Cortex of kidney (tissue), 1 donor: ENCODE measurements at places on chromosomes 1 and 21.

- no peak for DNase-seq
Observed at GRCh38 chr1:40303051-40303771, 13.9 kb downstream of the COL9A2 start.

DNA sequence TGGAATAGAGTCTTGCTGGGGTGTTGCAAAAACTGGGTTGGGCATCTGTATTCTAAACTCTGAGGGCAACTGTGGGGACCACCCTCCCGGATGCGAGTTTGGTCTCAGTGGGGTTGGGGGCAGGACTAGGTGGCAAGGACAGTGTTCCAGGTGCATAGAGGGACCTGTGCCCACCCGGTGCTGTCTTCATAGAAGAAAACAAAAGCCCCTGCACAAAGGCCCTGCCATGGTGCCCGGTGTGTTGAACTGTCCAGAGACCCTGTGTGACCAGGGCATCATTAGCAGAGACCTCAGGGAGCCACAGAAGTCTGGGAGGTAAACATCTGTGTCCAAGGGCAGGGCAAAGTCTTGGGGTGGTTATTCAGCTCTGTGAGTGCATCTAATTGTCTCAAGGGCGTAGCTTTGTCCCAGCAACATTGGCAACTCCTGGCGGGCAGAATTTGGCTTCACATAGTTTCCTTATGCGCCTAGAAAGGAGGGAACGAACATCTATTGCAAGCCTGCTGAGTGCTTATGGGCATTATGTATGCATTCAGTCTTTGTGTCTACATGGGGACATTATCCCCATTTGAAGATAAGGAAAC, 72.2 kb upstream of the IFFO2 start:
- DNase-seq: no peak

GRCh38 chr1:1910651-1911331, 4.3 kb upstream of the CALML6 start:
- DNase-seq: no peak

DNA sequence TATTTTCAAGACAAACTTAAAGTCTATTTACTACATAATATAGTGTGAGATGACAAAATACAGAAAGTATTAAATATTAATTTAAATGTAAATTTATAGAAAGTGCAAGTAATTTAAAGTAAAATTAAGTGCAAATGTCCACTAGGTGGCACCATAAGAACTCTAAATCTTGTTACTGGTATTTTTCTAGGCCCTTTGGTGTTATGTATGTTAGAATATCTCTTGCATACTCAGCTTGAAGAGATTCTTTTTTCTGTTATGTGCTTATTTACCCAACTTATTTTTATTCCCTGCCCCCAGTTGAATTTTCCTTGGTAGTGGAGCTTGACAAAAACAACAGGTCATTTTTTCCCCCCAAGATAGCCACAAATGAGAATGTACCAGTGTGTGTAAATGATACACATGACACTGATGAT, 71.5 kb downstream of the RPS6KC1 start:
- DNase-seq: no peak

DNA sequence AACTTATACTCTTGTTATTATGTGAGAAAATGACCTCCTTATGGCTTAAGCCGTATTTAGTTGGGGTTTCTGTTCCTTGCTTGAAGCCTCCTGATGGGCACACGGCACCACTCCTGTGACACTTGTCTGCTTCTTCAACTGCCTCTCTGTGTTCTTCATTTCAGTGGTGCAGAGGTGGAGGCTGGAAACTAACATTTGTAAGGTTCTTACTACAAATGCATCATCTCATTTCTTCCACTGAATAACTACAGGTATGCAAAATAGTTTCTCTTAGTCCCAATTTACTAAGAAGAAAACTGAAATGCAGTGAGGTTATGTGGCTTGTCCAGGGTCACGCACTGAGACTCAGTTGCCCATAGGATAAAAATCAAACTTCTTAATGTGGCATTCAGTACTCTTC, 23.6 kb upstream of the ZNF362 start:
- no peak for DNase-seq

- DNase-seq: no peak
Observed at GRCh38 chr21:43892984-43893535, 28.0 kb downstream of the AGPAT3 start.
